T-helper 2 cell treated with Interferon-gamma antibody and Interleukin-4, amounts not matched to agents 100 ng/mL and 5 ng/mL, for 36 hours (primary cell): ENCODE measurements at places on chromosomes 7 and 10. TPM values are rescaled to one million over a fixed set of nuclear protein-coding genes. Genes with fewer than 3 reads are reported as not detected.

Gene TSPAN15
- total RNA-seq, result 1.0 TPM in 2 replicates

Gene BHLHA15
- 0.34 TPM in 1 of 2 replicates, not detected in the other for total RNA-seq

Gene ABCA13
- total RNA-seq, result 0.02 TPM in 1 of 2 replicates, not detected in the other

Gene P4HA1
- total RNA-seq, result 30.0 and 32.6 TPM in 2 replicates

Gene LOXL4
- total RNA-seq, result not detected in 2 replicates

Gene ARHGEF5
- total RNA-seq, result 11.0 and 11.9 TPM in 2 replicates

Gene GCK
- total RNA-seq, result 0.18 and 0.25 TPM in 2 replicates

Gene AS3MT
- 0.36 TPM in 1 of 2 replicates, not detected in the other for total RNA-seq

Gene LRRC18
- not detected in 2 replicates for total RNA-seq

Gene SPDYE18
- 0.32 and 1.0 TPM in 2 replicates for total RNA-seq
